ENCODE measurements at places on chromosomes 12 and 14.
A peak's percentile ranks its signal among the peaks of the same experiment; 100 is the strongest.

- no peak for DNase-seq
These were observed 140.0 kb downstream of the NDUFA12 start for GRCh38 chr12:94863321-94864035.

DNA sequence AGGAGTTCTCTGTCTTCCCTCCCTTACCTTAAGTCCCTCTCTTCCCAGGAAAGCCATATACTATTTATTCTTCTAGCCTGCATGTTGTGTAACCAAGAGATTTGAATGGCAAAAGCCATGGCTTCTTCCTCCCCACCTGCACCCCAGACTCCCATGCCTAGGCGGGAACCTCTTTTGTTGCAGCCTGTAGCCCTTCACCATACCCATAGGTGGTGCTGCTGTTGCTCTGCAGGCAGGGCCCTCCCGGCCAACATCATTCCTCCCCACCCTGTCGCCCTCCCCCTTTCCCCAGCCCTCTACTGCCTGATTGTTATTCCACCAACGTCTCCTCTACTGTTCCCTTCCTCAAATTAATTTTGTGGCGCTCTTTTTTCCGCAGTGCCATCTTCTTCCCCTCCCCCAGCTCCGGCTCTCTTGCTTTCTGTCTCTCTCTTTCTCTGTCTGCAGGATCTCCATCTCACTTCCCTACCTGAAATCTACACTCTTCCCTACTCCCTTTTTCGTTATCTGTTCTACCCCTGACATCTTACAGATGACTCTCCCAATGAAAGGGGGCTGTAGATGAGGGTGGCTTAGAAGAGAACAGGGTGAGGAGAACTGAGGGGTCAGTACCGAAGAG is 13.8 kb downstream of the NGDN start:
- DNase-seq, result peak; percentile 18

DNA sequence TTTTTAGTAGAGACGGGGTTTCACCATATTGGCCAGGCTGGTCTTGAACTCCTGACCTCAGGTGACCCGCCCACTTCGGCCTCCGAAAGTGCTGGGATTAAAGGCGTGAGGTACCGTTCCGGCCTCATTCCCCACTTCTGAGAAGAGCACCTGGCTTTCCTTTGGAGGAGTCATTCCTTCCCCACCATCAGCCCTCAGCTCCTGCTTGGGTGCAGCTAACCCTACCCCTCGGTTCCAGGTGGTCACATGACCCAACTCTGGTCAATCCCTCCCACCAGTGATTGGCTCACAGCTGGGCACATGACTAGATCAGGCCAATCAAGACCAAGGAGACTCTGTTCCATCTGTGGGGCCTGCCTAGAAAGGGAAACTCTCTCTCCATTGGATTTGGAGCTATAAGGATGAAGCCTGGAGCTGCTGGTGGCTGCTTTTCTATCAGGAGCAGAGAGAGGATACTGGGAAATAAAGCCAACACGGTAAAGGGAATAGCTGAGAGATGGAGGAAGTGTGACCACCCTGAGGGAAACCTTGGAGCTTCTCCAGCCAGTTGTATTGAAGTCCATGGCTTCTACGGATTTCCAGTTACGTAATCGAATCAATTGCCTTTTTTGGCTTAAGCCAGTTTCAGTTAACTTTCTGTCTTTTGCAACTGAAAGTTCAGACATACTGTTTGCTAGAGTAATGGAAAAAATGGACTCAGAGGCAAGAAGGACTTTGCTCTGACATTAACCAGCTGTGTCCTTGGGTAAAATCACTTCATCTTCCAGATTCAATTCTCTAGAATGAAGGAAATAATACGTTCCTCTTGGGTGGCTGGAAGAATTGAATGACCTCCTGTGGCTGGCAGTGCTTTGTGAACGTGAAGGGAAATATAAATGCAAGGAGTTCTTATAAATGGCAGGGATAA is 19.7 kb upstream of the IFT81 start:
- DNase-seq, result peak; percentile 87

DNA sequence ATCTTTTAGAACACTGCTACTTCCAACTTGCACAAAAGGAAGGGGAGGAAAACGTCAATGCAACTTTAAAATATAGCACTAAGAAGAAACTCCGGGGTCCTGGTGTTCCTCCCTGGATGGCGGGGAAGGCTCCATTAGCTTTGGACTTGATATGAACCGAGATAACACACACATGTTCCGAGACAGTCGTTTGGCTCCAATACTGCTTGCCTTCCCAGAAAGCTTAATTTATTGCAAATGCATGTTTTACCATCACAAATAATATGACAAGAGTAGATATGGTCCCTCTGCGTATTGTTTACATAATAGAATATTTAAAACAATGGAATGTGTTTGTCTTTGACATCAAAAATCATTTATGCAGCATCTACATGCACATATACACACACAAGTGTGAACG is 87.6 kb upstream of the CLMN start:
- no peak for DNase-seq

DNA sequence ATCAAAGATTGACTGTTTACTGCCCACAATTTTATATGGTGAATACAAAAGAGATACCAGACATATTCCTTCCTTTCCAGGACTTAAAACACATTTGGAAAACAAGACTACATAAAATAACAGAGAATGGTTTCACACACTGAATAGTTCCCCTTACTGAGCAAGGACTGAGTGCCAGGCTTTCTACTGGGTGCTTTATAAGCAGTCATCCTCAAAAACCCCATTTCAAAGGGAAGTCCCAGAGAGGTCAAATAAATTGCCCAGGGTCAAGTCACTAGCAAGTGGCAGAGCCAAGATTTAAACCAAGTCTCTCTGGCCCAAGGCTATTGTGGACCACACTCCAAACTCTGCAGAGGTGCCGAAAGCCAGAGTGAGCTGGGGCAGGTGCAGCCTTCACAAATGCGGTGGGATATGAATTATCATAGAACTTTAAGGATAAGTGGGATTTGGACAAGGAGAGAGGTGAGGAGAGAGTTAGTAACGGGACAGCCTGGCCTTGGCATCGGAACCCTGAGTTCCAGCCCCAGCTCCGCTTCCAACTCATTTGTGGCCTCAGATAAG is 9.1 kb upstream of the RPAP3 start:
- no peak for DNase-seq

GRCh38 chr14:103316721-103317121 is 17.3 kb upstream of the EIF5 start:
- DNase-seq, result no peak

DNA sequence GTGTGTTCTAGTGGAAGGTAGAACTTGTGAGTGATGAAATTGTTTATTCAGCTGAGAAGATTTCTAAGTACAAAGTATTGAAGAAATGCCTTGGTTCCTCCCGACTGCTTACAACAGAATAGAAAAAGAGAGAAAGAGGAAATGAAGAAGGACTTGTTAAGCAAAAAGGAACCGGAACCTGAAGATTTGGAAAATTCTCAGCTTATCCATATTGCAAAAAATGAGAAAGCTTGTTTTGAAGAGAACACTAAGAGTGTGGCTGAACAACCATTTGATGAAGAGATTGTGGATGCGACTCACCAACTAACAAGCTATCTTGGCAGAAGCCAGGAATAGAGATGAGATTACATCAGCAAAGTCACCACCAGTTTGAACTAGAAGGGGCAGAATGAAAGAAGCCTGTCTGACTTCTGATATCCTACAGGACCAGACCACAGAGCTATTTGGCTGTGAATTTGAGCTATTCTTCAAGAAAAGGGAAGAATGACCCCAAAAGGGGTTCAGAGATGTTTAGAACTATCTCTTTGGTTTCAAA is 15.1 kb downstream of the NDUFA9 start:
- DNase-seq, result peak; percentile 81

- DNase-seq, result no peak
These were observed 115.9 kb upstream of the TBX3 start for GRCh38 chr12:114799574-114800487.

DNA sequence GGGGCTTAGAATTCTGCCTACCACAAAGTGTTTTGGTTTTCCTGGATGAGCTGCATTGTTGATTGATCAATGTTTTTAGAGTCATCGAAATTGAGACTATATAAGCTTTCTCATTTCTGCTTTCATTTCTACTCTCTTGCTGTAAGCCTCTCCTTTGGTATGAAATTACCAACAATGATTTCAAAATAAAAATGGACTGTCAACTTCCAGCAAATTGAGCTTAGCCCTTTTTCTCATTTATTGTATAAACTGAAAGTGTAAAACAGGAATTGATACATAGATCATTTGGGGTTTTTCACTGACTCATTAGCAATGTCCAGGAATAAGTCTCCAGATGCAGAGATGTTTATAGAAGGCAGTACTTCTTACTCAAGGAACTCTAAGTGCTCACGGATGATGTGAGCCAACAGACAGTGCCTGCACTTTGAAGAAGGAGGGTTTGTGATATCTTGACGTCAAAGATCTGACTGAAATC is 20.0 kb upstream of the PCNX1 start:
- peak; percentile 96 for DNase-seq

GRCh38 chr12:27771481-27772327 is 8.3 kb upstream of the KLHL42 start:
- DNase-seq, result no peak

GRCh38 chr12:103382736-103383346 is 112.9 kb downstream of the C12orf42 start:
- DNase-seq, result no peak

GRCh38 chr12:82688596-82688995 is 1.9 kb downstream of the TMTC2 start:
- DNase-seq, result no peak

DNA sequence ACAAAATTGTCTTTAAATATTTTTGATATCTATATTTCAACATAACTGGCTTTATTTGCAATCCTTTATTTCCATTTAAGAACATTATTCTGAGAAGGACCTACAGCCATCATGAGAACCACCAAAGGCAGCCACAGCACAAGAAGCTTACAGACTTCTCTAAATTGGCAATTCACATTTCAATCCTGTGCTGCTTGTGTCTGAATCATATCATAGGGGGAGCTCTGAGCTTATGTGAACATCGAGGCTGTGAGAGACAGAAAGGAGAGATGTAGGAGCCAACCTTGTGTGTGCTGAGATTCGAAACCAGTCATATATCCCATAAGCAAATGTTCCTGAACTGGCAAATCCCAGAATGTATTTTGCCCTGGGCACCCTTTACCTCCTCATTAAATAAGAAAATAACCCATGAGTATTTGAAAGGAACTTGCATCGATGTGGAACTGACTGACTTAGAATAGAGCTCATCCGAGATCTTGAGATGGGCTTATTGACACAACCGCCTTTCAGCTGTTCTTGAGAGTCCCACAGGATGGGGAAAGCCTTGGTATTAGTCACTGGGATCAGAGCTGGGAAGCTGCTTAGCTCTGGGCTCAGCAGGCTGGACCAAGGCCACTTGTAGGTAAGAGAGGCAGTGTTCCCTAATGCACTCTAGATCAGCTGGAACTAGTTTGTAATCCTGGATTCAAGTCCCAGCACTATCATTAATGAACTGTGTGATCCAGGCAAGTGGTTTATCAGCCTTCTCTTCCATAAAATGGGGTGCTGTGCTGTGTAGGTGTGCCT is 329.8 kb downstream of the CACNA1C start:
- DNase-seq, result peak; percentile 45
